Stimulated activated CD4-positive, alpha-beta T cell treated with anti-CD3 and anti-CD28 coated beads, Interleukin-15, amount 100 ng/mL, for 48 hours (primary cell): ENCODE measurements at places on chromosomes 1 and 21.

- DNase-seq = no peak
Measured at GRCh38 chr1:101365186-101365585, 128.4 kb downstream of the S1PR1 start.

DNA sequence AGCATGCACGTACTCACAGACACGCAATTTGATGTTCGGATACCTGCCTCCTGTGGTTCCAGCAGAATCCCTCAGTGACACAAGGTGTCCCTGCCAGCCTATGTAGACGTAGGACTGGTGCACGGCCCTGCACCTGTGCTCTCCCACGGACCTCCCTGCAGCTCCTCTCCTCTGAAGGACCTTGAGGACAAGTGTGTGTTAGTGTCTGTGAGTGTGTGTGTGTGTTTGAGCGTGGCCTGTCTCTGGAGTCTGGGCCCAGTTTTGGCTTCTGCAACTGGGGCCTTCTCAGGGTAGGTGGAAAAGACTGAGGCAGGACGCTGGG is 22.5 kb upstream of the DMBX1 start:
- no peak for DNase-seq

GRCh38 chr1:216627252-216627651 is 96.0 kb downstream of the ESRRG start:
- DNase-seq = no peak

DNA sequence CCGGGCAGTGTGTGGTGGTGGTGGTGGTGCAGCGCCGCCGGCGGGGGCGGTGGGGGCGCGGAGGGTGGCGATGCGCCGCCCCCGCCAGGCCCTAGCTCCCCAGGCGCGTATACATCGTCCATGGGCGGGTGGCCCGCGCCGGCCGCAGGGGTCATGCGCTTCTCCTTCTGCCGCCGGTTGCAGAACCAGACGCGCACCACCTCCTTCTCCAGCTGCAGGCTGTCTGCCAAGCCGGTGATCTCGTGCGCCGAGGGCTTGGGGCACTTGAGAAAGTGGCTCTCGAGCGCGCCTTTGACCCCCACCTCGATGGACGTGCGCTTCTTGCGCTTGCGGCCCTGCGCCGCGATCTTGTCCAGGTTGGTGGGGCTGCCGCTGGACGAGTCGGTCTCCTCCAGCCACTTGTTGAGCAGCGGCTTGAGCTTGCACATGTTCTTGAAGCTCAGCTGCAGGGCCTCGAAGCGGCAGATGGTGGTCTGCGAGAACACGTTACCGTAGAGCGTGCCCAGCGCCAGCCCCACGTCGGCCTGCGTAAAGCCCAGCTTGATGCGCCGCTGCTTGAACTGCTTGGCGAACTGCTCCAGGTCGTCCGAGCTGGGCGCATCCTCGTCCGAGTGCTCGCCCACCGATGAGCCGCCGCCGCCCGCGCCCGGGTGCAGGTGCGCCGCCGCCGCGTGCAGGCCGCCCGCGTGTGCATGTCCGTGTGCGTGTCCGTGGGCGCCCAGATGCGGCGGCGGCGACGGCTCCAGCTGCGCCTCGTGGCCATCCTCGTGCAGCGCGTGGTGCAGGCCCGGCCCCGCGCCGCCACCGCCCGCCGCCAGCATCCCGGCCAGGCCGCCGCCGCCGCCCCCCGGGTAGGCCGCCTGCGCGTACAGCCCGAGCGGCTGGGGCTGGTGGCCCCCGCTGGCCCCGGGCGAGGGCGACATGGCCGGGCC is 926 bp downstream of the POU3F1 start:
- DNase-seq = no peak

DNA sequence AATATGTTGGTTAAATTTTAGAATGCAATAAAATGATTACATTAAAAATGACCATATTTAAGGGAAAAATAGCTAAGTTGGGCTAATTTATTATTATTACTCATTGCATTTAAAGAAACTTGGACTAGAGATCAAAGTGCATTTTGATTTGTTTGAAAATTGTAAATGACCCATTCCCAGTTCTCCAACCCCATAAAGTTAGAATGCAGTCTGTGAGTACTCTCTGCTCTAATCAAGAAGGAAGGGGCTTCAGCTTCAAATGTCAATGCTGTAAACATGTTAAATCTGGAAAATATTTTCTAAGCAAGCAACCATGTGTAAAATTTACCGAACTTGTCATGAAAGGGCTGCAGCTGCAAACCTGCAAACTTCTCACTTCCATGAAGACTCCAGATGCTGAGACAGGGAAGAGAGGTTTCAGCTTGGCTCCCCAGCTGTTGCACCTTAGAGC is 232.7 kb downstream of the TTLL7 start:
- DNase-seq = no peak

GRCh38 chr1:60866917-60867531 is 215.3 kb upstream of the NFIA start:
- DNase-seq = no peak

GRCh38 chr1:5711956-5712645 is 280.1 kb downstream of the NPHP4 start:
- DNase-seq = no peak

GRCh38 chr1:170872663-170873062 is 62.7 kb upstream of the MROH9 start:
- DNase-seq = no peak

DNA sequence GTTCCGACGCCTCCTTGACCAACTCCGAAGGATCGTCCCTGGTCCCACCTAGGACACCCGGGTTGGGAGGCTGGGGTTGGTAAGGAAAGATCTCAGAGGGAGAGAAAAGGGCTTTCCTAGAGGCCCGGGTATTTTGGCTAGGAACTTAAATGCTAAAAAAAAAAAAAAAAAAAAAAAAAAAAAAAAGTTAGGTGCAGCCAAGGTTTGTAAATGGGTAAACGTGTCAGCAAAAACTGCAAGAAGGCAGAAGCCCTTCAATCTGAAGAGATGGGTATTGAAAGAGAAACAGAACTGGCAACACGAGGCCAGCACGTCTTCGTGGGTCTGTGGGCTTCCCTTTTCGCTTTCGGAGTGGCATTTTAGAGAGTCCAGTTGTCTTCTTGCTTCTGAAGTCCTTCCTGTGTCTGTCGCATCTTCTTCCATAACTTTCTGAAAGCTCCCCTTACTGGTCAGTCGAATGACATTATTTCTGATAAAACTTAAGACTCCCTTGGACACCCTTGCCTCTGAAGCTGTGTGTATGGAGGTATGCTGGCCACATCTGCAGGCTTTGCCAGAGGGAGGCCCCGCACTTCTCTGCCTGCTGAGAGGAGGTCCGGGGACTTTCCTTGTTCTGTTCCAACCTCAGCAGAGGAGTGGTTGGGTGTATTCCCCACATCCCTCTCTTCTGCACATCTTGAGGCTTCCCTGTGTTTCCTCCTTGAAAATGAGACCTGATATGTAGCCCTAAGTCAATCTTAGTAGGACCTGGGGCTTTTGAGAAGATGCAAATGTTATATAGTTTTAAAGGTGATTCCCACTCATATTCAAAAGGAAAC is 745 bp downstream of the RCSD1 start:
- no peak for DNase-seq

DNA sequence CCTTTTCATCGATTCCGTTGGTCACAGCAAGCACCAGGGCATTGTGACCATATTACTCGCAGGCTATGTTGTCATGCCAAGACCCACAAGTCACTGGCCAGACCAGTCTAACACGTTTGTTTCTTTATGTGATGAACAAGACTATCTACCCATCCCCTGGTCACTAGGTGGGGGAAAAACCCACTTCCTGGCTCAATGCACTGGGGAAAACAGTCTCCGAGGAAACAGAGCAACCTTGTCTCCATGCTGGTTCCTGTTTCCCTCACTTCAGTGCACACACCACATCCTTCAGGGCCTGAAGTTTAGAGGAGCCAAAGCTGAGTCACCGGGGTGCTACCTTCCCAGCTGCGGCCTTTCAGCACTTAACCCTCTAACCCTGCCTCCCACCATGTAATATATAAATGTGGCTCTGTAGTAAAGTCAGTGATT is 20.9 kb downstream of the ERICH3 start:
- no peak for DNase-seq

DNA sequence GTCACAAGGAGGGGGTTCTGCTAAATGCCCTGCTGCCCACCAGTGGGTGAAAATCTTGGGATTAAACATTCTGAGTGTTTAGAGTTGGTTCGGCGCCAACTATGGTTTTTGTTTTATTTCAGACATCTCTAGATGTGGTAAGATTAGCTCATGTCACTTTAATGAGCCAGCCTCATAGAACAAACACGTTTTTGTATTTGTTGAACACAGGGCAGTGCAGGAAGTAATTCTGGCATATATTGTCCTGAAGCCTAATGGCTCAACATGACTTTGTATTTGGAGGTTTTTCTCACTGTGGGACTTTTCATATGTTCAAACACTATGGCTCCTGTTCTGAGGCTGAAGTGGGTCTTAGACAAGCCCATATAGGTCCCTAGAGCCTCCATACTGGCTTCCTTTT is 107.8 kb downstream of the NGF start:
- DNase-seq = no peak
